ENCODE measurements at places on chromosomes 2 and 18. TPM values are rescaled to one million over a fixed set of nuclear protein-coding genes. Genes with fewer than 3 reads are reported as not detected.

Gene ALK
- not detected for total RNA-seq

Gene ALLC
- total RNA-seq = not detected

DNA sequence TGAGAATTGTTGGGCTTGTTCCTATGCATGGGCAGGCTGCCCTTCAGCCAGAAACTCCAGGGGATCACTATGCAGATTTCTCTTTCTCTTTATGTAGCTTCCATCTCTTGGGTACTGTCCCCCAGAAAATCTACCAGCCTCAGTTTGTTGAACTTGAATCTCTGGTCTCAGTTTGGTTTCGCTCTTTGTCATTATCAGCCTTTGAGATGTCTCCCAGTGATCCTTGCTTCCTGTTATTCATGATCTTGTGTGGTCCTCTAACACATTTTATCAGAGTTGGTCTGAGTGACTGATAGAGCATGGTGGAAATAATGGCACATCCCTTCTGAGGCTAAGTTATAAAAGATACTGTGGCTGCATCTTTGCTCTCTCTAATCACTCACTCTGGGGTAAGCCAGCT lies 7.8 kb downstream of the TMEM87B start:
- DNase-seq = no peak

GRCh38 chr2:43225788-43226557 lies 433 bp downstream of the ZFP36L2 start:
- peak; percentile 75 for DNase-seq

- peak; percentile 22 for DNase-seq
Measured at GRCh38 chr18:47901624-47902362, 28.7 kb downstream of the SMAD2 start.

All from activated T-helper 1 cell treated with anti-CD3 and anti-CD28 coated beads, Interleukin-12 subunit alpha, Interleukin-12 subunit beta, Interleukin-2, Interleukin-4 antibody, amounts not matched to agents 30 ng/mL and 10 ng/mL and 1 ng/mL, durations not matched to agents 14 hours and 24 hours and 36 hours (primary cell).